Tibial nerve (tissue), 4 donors: ENCODE measurements at places on chromosomes 16 and 17. TPM values are rescaled to one million over a fixed set of nuclear protein-coding genes. Genes with fewer than 3 reads are reported as not detected.

- no peak for DNase-seq
Observed at GRCh38 chr16:28208824-28209223, 2.9 kb downstream of the XPO6 start.

GRCh38 chr17:47694581-47695428 is 844 bp downstream of the TBKBP1 start:
- DNase-seq = peak; percentile 60

- DNase-seq = no peak
Observed at GRCh38 chr16:55655897-55656681, at the start of gene SLC6A2. SLC6A2 (plus strand) TSS chr16:55655988; CDS start chr16:55656695, 707 bp downstream.

GRCh38 chr17:8104911-8105310 is 13.4 kb downstream of the ALOXE3 start:
- DNase-seq = no peak

GRCh38 chr17:71528210-71528609 is 592.6 kb upstream of the SOX9 start:
- no peak for DNase-seq

- no peak for DNase-seq
Observed at GRCh38 chr16:3998793-3999478, 117.3 kb downstream of the ADCY9 start.

The KRTAP4-6 gene
- not detected for total RNA-seq

DNA sequence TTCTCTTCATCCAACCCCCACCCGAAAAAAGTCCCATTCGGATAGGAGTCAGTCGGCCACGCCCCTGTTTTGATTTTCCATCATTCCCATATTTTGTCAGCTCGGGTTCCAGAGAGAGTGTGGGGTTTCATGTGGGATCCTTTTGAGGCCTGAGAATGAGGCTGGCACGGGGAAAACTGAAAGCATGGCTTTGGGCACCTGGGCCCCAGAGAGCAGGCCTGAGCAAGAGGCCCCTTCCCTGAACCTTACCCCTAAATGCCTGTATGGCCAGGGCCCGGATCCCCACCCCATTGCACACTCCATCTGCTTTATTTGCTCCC is 4.6 kb upstream of the HOXB4 start:
- DNase-seq = no peak

The TAC4 gene
- total RNA-seq = not detected

The SMIM36 gene
- total RNA-seq = not detected

The SPATA22 gene
- 2.7 TPM for total RNA-seq
